ENCODE measurements at places on chromosomes 2 and 18.

DNA sequence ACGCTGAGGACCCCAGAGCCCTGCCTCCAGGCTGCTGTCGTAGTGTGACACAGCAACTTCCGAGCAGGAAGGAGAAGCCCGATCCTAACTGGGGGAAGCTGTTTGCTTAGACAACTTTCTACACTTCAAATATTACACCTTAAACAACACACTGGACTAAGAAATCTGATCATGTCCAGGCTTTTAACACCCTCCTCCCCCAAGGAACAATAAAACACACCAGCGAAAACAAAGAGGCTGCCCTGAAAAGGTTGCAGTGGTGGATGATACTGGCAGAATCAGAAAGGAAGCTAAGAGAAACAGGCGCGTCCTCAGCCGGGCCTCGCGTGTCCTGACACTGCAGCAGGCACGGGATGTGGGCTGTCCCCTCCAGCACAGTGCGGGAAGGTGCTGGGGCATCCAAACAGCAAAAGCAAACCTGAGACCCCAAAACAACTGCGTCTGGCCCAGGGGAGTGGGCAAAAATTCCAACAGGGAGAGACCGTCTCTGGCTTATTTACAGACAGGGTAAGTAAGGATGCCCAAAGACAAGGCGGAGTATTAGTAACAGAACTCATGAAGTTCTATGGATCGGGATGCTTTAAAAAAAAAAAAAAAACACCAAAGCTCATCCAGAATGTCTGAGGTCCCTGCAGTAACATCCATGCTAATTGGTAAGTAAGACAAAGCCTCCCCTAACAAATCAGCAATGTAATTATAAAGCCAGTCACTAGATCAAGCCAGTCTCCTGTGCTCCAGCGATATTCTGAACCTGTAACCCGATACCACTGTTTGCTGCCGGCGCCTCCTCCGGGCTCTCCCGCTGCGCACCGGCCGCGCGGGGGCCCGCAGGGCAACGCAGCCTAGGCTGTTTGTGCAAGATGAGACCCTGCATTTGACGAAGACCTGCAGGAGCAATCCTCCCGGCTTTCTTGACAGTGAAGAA is 9.0 kb downstream of the SERTAD2 start:
- DNase-seq, result no peak

DNA sequence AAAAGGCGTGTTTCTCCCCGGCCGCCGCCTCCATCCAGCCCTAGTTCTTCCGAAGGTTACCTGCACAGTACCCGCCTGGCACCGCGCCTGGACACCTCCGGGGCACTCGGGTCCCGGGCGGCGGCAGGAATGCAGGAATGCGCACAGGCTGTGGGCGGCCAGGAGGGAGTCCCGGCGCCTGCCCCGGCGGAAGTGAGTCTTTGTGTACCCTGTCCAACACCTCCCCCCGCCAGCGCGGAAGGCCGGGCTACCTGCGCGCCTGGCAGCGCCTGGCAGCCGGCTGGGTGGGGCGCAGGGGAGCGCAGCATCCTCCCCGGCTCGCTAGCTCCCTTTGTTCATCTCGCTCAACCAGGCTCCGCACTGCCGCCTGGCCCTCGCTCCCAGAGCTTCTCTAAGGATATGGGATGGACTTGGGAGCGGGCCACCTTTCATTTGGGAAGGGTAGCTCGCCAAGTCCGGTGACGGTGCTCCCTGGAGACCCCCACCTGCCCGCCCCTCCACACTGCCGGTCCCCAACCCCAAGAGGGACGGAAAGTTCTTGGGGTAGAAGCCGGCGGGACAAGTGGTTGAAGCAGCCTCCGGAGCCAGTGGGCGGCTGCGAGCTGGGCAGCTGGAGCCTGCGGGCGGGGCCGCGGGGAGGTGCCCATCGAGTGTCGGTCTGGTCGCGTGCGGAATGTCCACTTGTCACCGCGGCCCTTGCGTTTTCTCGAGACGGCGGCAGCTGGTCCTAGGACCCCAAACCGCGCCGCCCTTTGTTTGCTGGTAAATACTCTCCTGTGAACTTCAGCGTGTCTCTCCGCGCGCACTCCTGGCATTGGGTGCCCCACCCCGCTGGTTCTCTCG is 1.2 kb upstream of the ST6GAL2 start:
- DNase-seq, result no peak

DNA sequence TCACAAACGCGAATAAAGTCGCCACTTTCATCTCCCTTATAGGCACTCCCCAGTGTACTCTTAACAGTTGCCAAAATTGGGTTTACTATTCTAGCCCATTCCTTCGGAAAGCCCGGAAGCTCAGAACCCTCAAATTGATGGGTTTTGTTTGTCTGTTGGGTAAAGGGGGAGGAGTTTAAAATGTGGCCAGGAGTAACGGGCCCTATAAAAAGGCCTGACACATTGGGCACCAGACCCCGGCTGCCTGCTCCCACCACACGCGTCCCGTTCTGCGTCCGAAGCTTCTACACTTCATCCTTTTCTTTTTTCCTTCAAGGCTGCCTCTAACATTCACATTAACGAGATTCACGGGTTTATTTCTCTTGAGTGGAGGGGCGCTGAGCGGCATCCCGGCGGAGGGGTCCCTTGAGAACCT is 837 bp downstream of the NHEJ1 start:
- DNase-seq, result no peak

DNA sequence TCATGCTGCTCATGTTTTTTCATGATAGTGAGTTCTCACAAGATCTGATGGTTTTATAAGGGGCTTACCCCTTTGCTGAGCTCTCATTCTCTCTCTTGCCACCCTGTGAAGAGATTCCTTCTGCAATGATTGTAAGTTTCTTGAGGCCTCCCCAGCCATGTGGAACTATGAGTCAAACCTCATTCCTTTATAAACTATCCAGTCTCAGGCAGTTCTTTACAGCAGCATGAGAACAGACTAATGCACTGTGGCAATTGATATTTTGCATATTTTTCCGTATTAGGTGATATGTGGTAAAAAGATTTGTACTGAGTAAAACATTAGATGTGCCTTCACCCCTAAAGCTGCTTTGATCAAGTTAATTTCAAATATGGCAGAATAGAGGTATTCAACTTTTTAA is 48.8 kb downstream of the RAB27B start:
- DNase-seq, result no peak

DNA sequence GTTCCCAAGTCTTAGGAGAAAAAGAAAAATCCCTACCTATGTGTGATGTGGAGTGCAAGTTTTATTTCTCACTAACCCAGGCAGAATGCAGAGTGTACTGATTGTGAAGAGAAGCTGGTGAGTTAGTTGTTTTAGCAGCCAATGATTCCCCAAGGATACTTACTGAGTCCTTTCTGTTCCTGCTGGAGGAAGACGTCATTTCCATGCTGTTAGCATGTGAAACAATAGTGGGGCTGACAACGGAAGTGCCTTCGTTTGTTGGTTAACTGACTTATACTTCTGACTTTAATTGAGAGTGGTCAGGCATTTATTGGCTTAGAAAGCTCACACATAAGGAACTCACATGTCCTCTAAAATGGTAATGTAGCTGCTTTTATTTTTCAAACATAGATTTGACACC is 180.6 kb downstream of the MC4R start:
- DNase-seq, result no peak

- DNase-seq, result no peak
These were observed 26.6 kb upstream of the DPP4 start for GRCh38 chr2:162100579-162100978.

- DNase-seq, result no peak
These were observed 77.4 kb downstream of the KCNF1 start for GRCh38 chr2:10989151-10989550.

GRCh38 chr2:134278553-134278952 is 24.7 kb downstream of the MGAT5 start:
- DNase-seq, result no peak

DNA sequence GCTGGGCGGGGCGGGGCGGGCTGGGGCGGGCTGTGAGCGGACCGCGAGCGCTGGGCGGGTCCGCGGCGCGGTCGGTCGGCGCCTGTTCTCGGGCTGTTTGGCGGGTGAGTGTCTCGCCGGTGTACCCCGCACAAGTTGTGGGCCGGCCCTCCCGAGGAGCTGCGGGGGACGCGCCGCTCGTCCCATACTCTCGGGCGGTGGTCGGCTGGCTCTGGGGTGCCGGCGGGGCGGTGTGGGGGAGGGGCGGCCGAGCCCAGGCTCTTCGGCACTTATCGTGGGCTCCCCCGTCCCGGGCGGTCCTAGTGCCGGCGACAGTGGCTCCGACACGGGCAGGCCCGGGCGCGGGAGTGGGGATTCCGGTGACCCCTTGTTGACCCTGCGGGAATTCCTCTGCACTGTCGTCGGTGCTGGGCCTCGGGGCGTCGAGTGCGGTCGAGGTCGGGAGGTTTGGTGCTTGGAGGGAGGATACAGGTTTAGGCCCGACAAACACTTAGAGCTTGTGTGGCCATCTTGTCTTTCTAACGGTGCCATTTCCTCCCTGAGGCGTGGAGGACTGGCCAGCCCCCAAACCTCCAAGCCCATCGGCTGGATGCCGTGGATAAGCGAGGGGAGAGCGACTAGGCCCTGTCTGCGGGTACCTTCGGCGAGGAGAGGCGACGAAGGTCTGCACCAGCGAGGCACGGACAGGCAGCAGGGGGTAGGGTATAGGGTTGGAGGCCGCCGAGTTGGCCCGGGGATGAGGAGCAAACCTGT is at the start of gene SEPTIN2:
TSS of gene SEPTIN2 (plus strand) at position 47 of the 753 bp plus-strand sequence. CDS start 8,308 bp downstream, outside the sequence.
- no peak for DNase-seq

DNA sequence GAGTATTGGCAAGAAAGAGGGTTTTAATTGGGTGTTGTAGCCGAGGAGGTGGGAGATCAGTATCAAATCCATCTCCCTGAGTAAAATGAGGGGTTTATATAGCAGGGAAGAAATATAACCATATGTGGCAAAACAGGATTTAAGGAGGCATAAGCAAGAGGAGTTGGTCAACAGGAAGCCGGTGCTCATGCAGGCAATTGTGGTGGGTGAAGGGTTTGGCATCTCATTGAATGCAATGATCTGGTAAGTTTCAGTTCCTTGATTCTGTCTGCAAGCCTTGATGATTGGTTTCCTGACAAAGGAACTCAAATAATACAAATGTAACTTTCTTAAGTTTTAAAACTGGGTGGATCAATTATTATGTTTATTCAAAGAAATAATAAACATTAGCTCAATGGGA is 564.4 kb upstream of the LINC00305 start:
- no peak for DNase-seq

GRCh38 chr2:176613323-176613987 is 344.2 kb downstream of the MTX2 start:
- peak; percentile 90 for DNase-seq

DNA sequence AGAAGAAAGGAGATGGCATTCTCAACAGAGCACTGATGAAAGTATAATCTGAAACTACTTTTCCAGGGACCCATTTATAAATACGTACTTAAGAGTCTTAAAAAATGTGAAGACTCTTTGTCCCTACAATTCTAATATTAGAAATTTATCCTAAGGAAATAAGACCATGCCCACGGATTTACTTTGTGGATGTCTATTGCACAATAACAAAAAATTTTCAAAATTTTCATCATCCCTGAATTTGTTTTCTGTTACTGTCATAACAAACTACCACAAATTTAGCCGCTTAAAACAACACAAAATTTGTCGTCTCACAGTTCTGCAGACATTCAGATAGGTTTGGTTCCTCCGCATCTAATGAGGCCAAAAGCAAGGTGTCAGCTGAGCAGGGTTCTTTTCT is 182.3 kb upstream of the SMAD7 start:
- DNase-seq, result no peak

DNA sequence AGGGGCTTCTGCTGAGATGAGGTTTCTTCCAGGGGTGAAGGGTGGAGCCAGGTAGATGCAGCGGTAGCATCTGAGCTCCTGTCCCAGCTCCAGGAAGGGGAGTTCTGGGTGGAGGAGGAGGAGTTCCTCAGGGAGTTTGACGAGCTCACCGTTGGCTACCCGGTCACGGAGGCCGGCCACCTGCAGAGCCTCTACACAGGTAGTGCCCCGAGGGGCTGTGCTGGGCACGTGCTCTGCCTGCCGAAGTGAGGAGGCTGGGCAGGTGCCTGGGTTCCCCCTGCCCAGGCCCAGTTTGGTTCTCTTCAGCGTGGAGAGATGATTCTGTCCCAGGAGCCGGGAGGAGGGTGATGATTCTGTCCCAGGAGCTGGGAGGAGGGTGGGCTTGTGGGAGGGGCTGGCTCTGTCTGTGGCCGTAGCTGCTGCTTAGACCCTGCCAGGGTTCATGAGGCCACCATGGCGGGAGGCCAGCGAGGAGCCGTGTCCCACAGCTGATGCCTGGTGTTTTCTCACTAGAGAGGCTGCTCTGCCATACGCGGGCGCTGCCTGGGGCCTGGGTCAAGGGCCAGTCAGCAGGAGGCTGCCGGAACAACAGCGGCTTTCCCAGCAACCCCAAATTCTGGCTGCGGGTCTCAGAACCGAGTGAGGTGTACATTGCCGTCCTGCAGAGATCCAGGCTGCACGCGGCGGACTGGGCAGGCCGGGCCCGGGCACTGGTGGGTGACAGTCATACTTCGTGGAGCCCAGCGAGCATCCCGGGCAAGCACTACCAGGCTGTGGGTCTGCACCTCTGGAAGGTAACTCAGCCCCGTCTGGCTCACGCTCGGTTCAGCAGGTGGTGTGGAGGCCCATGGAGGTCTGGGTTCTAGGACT is 8.2 kb downstream of the CAPN10 start:
- DNase-seq, result no peak

DNA sequence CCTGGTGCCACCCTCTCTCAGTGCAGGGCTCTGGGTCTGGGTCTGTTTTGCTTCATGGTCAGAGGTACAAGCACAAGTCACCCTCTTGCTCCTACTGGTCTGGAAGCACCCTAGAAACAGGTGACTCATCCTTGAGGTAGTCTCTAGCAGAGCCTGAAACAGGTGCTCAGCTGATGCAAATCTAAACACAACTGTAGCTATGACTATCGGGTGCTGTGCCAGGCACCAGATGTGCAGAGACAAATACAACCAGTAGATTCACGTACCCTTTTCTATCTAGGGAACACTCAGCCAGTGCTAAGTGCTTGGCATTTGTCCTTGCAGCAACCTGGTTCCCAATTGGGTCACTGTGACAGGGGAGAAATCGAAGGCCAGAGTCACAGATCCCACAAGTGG is 140.9 kb upstream of the MYCN start:
- no peak for DNase-seq

GRCh38 chr2:159963700-159964099 is 98.7 kb downstream of the PLA2R1 start:
- DNase-seq, result no peak

GRCh38 chr2:9234680-9235146 is 28.1 kb downstream of the ASAP2 start:
- DNase-seq, result peak; percentile 55

GRCh38 chr2:129231924-129232323 is 747.5 kb upstream of the RAB6C start:
- DNase-seq, result no peak

DNA sequence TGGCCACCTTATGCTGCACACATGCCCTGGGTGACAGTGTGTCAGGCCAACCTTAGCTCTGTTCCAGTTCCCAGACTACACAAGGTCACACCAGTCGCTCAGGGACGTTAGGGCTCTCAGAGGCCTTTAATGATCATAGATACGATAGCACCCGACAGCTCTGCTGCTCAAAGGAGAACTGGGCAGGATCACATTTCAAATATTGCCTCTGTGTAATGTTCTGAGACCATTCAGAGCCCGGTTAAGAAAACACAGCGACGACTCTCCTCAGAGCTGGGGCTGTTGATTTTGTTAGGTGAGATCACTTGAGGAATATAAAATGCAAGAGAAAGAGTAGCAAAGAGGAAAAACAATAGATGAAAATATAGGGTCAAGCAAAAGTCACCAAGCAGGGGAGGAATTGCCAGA is 166.6 kb upstream of the TANK start:
- DNase-seq, result no peak

- peak; percentile 22 for DNase-seq
These were observed 94.4 kb downstream of the SGPP2 start for GRCh38 chr2:222518570-222519381.

All from fibroblast of skin of left biceps (primary cell).